Effector CD4-positive, alpha-beta T cell (primary cell): ENCODE measurements at places on chromosomes 16 and 17.

- no peak for DNase-seq
Measured at GRCh38 chr17:48994549-48995303, 2.5 kb upstream of the IGF2BP1 start.

GRCh38 chr17:80055597-80055996 is 19.2 kb downstream of the CCDC40 start:
- no peak for DNase-seq

GRCh38 chr17:39062846-39063680 is 88.4 kb downstream of the PLXDC1 start:
- no peak for DNase-seq

DNA sequence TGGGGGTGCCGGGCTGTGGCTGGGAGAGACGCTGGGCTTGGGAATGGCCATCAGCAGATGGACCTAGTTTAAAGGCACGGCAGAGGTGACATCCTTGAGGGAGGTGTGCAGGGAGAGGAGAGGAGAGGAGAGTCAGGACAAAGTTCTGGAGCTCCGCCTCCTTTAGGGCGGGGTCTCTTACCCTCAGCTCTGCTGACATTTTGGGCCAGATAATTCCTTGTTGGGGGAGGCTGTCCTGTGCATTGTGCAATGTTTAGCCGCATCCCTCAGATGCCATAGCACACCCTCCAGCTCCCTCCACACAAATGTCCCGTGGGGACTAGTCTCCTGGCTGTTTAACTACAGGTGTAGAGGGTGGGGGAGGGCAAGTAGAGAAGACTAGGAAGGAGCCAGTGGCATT is 48.3 kb downstream of the ARHGAP23 start:
- no peak for DNase-seq

DNA sequence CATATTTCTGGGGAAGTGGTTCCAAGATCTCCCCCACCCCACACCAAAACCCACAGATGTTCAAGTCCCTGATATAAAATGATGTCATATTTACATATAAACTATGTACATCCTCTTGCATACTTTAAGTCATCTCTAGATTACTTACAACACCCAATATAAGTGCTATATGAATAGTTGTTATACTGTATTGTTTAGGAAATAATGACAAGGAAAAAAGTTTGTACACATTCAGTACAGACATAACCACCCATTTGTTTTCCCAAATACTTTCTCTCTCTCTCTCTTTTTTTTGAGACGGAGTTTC is 11.5 kb downstream of the CFDP1 start:
- no peak for DNase-seq

- DNase-seq, result no peak
Measured at GRCh38 chr17:68297195-68297594, 5.9 kb downstream of the ARSG start.

- DNase-seq, result no peak
Measured at GRCh38 chr16:67229906-67230808, 3.2 kb downstream of the TMEM208 start.

DNA sequence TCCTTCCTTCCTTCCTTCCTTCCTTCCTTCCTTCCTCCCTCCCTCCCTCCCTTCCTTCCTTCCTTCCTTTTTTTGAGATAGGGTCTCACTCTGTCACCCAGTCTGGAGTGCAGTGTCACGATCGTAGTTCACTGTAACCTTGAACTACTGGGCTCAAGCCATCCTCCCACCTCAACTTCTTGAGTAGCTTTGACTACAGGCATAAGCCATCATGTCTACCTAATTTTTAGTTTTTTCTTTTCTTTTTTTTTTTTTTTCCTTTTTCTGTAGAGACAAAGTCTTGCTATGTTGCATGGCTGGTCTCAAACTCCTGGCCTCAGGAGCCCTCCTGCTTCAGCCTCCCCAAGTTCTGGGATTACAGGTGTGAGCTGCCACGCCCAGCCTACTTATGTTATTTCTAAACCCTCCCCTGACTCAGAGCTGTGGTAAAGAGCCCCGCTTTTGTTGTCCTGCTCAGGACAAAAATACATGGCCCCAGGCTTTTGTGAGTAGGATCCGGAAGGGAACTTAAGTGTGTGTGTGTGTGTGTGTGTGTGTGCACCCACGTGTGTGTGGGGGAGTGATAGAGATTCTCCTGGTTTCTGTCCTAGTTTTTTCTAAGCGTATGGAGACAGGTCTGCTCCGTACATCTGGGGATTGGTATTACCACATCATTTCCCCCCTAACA is 67.1 kb downstream of the PRKCB start:
- DNase-seq, result no peak

DNA sequence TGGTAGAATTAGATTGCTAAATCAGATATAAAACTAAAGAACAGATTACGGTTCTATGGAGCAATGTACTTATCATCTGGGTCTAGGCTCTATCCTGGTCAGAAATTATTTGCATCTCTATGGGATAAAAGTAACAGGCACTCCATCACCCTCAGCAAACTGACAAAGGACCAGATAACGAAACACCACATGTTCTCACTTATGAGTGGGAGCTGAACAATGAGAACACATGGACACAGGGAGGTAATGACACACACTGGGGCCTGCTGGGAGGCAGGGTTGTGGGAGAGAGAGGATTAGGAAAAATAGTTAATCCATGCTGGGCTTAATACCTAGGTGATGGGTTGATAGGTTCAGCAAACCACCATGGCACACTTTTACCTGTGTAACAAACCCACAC is 61.9 kb downstream of the MPHOSPH6 start:
- no peak for DNase-seq

GRCh38 chr17:50953831-50954601 is 87.9 kb upstream of the TOB1 start:
- DNase-seq, result no peak

DNA sequence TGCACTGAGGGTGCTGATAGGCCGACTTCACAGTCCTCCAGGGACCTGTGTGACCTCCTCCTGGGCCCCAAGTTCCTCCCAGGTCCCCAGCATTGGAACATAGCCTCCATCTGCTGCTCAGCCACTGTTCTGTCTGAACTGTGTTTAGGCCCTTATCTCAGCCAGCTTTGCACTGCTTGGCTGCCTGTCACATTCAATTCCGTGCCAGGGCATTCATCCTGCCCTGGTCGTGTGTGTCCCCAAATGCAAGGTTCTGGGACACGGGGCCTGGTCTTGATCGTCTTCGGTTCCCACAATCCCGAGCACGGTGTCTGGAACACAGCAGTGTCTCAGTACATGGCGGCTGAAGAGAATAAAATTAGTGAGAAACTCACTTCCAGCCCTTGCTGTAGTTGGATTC is 69.9 kb upstream of the NFAT5 start:
- no peak for DNase-seq

DNA sequence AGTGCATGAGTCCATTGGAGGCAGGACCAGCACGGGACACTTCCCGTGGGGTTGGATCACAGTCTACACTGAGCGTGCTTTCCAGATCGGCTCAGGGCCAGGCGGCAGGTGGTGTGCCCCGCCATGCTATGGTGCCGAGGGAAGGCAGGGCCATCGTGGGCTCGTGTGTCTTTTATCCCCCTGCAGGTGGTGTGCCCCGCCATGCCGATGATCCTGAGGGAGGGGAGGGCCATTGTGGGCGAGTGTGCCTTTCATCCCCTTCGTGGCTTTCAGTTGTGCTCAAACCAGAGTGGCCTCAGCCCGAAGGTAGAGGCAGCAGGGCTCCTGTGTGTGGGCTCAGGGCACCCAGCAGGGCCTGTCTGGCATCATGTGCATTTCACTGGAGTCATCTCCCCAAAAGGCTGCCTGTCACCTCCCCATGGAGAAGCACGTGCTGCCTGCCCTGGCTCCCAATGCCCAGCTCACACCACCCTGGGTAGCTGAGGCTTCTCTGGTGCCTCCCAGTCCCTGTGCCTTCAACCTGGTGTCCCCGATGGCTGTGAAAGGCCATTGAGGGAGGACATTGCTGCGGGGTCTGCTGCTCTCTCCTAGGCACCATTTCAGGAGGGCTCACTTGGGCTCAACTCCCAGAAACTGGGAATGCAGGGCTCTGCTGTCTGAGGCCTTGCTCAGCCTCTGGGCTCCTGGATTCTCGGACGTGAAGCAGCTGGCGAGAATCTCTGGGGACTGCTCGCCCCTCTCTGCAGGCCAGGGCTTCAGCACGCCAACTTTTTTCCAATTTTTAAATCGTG is 207.6 kb downstream of the NPIPB11 start:
- DNase-seq, result no peak

- no peak for DNase-seq
Measured at GRCh38 chr16:27406511-27407128, 4.6 kb downstream of the IL21R start.

DNA sequence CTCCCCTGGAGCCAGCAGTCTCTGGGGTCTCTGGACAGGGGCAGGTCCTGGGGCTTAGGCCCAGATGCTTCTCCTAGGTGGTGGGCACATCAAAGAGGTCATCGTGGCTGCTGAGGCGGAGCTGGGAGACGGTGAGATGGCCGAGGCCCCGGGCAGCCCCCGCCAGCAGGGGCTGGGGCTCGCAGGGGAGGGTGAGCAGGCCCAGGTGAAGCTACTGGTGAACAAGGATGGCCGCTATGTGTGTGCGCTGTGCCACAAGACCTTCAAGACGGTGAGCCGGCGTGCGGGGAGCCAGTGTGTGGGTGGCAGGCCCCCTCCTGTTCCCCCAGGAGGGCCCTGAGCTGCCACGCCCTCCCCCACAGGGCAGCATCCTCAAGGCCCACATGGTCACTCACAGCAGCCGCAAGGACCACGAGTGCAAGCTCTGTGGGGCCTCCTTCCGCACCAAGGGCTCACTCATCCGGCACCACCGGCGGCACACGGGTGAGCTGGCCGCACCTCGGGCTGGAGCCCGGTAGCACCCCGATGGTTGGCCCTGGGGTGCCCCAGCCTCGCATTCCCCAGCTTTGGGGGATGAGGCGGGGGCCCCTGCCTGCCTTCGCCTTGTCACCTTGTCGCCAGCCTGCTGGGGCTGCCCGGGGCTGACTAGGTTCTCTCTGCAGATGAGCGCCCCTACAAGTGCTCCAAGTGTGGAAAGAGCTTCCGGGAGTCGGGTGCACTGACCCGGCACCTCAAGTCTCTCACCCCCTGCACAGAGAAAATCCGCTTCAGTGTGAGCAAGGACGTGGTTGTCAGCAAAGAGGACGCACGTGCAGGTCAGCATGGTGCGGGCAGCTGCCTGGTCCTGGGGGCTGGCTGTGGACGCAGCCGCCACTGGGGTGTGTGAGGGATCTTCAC is 3.9 kb upstream of the DNASE1L2 start:
- no peak for DNase-seq

GRCh38 chr16:67388591-67388990 is 4.7 kb downstream of the TPPP3 start:
- no peak for DNase-seq

DNA sequence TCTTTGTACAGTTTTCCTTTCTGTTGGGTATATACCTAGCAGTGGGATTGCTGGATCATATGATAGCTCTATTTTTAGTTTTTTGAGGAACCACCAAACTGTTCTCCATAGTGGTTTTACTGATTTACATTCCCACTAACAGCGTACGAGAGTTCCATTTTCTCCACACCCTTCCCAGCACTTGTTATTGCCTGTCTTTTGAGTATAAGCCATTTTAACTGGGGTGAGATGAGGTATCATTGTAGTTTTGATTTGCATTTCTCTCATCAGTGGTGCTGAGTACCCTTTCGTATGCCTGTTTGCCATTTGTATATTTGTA is 887 bp upstream of the EVI2B start:
- no peak for DNase-seq

GRCh38 chr17:18186627-18186982 is 3.0 kb downstream of the ALKBH5 start:
- no peak for DNase-seq

DNA sequence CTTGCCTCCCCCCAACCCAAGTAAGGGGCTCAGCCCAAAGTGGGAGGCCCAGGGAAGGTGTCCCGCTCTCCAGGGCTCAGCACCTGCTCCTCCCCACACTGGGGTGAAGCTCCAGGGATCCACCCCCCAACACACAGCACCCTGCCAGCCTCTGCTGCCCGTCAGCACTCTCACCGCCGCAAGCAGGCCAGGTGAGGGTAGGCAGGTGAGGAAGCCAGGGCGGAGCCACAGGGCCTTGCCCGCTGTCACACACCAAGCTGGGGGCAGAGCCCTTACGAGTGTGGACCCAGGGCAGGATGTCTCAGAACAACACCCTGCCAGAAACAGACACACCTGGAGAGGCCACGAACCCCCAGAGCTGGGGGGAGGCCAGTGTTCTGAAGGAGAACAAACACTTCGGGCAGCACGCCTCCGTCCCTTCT is 19.5 kb downstream of the PLLP start:
- no peak for DNase-seq

GRCh38 chr17:74270333-74270732 is 3.7 kb upstream of the DNAI2 start:
- no peak for DNase-seq

DNA sequence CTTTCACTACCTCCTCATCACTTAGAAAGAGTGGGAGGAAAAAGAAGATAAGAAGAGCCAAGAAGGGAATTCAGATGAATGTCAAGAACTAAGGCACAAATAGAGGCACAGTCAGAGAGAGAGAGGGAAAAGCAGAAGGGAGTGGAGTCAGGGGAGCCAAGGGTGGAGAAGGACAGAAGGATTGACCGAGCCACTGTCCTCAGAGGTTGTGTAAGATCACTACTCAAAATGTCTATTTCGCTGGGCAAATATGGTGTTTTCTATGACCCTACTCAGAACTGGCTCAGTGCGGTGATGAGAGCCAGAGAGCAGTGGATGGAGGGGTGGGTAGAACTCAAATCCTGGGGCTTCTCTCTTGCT is 139.2 kb upstream of the HS3ST2 start:
- no peak for DNase-seq

- DNase-seq, result no peak
Measured at GRCh38 chr16:72947379-72948237, 100.3 kb downstream of the ZFHX3 start.

DNA sequence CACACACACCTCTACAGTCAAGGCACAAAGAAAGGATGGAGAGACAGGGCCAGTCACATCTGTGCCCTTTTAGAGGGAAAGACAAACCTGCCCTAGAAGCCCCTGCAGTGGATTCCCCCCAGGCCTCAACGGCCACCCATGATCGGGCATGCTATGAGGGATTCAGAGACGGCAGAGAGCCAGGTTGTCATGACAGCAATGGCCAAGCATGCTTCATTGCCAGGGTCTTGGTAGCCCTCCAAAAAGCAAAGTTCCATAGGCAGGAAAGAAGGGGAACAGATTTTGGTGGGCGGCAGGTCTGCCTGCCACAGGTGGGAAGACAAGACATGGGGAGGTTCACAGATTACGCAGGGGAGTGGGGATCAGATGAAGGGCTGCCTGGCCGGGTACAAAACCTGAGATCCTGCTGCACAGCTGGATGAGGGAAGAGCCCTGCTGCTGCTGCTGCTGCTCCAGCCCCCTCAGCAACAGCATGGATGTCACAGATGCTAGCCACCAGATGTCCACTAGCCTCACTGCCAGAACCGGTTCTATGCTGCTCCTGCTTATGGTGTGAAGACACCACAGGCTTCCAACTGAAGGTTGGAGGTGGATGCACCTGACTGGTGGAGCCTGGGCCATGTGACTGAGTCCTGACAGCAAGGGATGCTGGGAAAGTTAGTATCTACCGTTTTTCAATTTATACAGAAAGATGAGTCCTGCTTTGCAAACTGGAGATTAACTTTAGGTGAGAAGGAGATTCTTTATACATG is 17.8 kb downstream of the ACTG1 start:
- DNase-seq, result no peak
